Vagina (tissue), 2 donors: ENCODE measurements at places on chromosomes 12 and 14.

DNA sequence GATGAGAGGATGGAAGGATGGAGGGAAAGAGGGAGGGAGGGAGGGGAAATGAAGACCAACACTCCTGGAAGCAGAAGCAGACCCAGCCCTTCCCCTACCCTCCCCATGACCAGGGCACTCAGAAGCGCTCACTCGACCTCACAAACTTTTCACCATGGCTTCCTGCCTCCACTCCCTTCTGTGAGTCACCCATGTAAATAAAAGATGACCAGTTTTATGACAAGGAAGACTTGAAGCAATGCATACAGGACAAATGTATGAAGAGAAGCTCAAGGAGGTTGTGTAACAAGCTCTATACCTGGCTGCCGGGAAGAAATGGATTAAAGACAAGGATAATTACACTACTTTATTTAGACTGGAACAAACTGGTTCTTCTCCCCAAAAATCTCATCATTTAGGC, 63.8 kb downstream of the CDC42BPB start:
- DNase-seq, result no peak

DNA sequence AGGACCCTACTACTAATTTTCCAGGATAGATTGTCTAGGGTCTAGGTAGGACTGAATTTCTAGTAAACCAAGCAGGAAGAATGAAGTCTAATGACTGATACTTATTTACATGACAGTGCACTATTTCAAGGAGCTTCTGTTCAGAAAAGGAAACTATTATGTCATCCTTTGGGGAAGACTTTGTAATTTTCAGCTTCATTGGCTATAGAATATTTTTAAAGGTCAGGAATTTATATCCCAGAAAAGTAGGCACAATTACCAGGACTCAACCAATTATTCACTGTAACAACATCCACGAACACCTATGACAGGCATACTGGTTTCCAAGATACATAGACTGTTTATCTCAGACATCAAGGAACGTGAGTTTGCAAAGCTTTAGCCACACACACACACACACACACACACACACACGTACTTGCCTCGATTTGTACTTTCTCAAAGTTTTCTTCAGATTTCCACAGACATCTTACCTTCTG, 23.2 kb downstream of the OR6S1 start:
- no peak for DNase-seq

GRCh38 chr12:95316798-95317197, 99.2 kb downstream of the VEZT start:
- no peak for DNase-seq

GRCh38 chr14:20118795-20119194, 8.3 kb downstream of the OR4K17 start:
- no peak for DNase-seq

DNA sequence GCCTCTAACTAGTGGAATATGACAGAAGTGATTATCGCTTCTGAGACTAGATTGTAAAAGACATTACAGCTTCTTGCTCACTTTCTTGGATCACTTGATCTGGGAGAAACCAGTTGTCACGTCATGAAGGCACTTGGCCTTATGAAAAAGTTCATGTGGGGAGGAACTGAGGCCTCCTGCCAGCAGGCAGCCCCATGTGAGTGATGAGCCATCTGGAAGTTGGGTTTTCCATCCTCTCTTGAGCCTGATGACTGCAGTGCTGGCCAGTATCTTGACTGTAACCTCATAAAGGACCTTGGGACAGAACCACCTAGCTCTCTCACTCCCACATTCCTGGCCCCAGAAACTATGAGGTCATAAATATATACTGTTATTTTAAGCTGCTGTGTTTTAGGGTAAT, 28.0 kb downstream of the TTLL5 start:
- DNase-seq, result no peak

DNA sequence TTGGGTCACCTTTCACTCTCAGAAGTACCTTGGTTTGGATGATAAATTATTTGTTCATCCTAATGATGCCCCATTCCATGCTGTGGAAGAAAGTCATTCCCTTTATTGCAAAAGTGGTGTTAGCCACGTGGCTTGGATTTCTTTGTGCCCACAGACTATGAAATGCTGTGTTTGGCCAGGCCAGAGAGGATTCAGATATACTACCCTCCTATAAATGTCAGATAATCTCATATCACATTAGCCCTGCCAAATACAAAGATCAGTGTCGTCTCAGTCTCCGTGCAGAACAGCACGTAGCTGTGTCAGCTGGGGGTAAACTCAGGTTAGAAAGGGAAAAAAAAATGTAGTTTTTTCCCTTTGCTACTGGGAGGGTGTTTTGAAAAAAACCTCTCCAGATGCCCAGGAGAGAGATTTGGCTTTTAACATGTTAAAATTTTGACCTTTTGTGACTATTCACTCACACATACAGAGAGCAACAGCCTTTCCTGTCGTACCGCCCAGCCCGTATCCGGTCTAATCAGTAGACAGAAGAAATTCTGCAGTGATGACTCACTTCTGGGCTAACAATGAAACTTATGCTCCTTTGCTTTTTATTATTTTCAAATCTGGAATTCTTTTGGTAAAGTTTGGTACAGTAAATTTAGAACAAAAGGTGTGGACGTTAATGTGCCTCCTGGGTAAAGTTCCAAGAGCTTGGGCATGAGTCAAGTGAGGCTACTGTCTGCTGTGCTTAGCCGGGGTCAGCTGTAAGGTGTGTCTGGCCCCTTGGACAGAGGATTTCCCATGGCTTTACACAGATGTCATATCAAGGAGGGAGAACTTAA, 8.5 kb upstream of the PTPRB start:
- DNase-seq, result no peak

- no peak for DNase-seq
These were observed at the start of the genes POLE and PXMP2 for GRCh38 chr12:132687211-132688164. TSS of gene POLE (minus strand) at chr12:132687342. CDS start at chr12:132687315, 27 bp downstream. TSS of gene PXMP2 (plus strand) at chr12:132687587. CDS start at chr12:132687671, 84 bp downstream.

DNA sequence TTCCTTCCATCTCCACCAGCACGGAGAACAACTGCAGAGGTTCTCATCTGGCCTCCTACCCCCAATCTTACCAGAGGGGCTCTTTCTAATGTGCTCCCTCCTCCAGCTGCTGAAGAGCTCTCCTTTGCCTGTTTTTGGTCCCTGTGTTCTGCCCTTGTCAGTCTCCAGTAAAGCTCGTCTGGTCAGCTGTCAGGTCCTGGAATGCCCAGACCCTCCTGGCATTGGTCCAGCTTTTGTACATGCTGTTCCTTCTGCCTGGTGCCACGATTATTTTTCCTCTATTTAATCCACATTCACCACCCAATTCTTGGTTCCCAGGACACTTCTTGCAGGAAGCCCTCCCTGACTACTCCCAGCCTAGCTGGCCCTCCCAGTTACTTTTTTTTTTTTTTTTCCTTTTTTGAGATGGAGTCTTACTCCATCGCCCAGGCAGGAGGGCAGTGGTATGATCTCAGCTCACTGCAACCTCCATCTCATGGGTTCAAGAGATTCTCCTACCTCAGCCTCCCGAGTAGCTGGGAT, 6.5 kb downstream of the SLC8B1 start:
- DNase-seq, result no peak

GRCh38 chr12:56530390-56531055, 8.9 kb downstream of the RBMS2 start:
- no peak for DNase-seq
